Stimulated activated CD4-positive, alpha-beta T cell treated with anti-CD3 and anti-CD28 coated beads, Interleukin-1b, Interleukin-23, amount 100 ng/mL, for 48 hours (primary cell): ENCODE measurements at places on chromosomes 16 and 17.

DNA sequence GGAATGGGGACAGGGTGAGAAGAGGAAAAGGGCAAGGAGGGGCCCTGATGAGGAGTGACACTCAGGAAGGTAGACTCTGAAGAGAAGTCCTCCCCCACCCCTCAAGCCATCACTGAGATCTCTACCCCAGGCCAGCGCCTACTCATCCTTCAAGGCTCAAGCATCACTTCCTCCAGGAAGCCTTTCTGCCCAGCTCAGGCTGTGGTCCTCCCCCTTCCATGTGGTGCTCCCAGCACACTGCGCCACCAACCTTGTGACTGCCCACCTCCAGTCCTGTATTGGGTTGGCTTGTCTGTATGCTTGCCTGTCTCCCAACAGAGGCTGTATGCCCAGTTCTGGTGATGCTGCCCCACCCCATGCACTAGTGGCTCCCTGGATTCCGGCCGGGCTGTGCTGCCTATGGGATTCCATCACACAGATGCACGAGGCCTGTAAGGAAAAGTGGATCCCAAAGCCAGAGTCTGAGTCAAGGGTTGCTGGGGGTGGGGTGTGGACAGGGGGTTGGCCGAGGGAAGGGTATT lies 19.8 kb upstream of the ZFP90 start:
- DNase-seq = no peak

DNA sequence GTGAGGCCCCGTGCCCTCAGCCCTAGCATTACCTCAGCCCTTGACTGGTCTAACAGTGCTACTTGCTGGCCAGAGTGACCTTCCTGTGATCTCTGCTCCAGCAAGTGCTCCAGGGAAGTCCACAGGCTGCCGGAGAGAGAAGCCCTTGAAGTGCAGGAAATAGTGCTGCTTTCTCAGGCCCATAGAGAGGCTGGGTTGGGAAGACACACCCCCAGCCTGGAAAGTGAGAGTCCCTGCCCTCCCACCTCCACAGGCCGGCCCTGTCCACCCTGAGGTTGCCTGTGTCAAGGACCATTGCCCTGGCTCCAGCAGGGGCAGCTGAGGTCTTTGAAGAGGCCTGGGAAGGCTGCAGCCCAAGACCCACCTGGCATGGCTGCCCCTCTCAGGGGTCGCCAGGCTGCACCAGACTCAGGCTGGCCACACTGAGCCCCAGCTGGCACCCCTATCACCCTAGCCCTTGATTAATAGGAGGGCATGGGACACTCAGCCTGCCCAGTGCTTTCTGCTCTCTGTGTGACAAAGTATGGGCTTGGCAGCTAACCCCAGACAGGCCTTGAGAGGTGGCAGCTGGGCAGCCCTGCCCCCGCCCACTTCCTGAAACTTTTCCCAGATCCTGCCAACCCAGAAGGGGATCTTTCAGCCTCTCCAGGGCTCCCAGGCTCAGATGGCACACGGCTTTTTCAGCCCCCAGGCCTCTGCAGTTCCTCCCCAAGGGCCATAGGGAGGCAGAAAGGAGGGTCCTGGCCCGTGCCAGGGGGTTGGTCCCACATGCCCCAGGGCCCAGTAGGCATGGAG lies 21.7 kb downstream of the ATP6V0D1 start:
- no peak for DNase-seq

- no peak for DNase-seq
These were observed 105.4 kb upstream of the RBFOX1 start for GRCh38 chr16:7227229-7227721.

GRCh38 chr17:82861393-82861775 lies 21.6 kb upstream of the ZNF750 start:
- DNase-seq = no peak

DNA sequence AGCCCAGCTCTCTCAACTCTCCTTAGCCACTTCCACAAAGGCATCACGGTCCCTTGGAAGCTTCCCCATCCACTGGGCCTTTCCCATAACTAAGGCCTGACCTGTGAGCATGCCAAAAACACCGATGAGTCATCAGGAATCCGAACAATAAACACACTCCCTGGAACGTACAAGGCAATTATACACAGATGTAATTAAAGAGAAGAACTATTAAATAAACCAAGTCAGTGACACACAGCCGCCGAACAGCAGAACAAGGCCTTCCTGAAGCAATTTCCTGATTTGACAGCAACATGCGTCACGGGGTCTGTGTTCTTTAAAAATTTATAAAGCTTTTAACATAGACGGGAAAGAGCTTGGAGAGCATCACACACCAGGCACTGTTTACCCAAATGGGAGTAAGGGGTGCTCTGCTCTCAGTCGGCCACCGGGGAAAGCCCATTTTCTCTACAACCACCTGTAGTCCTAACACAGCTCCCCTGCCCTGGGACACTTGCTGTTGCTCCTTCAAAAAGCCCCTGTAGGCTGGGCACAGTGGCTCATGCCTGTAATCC lies 29.4 kb downstream of the COG7 start:
- DNase-seq = no peak

GRCh38 chr17:37824534-37825485 lies 80.0 kb upstream of the HNF1B start:
- DNase-seq = no peak

GRCh38 chr16:88535857-88536222 lies 34.4 kb upstream of the ZC3H18 start:
- no peak for DNase-seq

GRCh38 chr16:2317231-2318020 lies 23.1 kb downstream of the ABCA3 start:
- DNase-seq = no peak

- DNase-seq = no peak
These were observed 256.5 kb upstream of the TNRC6C start for GRCh38 chr17:77701996-77702395.

GRCh38 chr16:79469999-79470398 lies 130.5 kb downstream of the MAF start:
- no peak for DNase-seq

DNA sequence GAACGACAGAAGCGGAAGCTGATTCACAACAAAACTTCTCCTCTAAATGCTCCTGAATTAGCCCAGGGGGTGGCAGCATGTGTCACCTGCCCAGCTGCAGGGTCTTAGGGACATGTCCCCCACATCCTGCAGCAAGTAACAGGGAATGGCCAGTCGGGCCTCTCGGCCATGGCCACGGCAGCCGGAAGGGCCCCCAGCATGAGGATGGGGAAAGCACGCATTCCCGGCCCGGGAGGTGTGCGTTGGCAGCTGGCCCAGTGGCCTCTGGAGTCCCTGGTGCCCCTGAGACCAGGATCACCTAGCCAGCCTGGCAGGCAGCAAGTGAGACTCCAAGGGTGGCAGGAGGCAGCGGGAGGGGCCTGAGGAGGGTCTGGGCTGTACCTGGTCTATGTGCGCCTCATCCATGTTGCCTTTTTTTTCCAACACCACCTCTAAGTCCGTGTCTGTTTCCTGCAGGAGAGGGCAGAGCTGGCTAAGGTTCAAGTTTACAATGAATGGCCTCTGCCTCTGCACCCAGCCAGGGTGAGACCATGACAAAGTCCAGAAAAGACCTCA lies 7.0 kb downstream of the KNOP1 start:
- DNase-seq = no peak

DNA sequence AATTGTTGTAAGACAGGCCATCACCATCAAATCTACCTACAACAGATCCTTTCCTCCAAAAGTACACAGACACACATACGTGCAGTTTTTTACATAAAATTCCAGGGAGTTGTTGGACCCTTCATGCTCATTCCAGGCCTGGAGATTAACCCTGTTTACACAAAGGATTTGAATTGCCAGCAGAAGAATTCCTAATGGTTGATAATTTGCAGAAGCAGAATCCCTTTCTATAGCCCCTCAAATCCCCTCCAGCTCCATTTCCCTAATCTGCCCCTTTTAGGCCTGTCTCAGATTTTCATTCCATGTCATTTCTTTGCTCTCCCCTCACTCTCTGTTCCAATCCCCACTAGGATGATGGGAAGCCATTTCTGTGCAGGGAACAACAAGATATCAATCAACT lies 102.9 kb upstream of the TOX3 start:
- DNase-seq = no peak

DNA sequence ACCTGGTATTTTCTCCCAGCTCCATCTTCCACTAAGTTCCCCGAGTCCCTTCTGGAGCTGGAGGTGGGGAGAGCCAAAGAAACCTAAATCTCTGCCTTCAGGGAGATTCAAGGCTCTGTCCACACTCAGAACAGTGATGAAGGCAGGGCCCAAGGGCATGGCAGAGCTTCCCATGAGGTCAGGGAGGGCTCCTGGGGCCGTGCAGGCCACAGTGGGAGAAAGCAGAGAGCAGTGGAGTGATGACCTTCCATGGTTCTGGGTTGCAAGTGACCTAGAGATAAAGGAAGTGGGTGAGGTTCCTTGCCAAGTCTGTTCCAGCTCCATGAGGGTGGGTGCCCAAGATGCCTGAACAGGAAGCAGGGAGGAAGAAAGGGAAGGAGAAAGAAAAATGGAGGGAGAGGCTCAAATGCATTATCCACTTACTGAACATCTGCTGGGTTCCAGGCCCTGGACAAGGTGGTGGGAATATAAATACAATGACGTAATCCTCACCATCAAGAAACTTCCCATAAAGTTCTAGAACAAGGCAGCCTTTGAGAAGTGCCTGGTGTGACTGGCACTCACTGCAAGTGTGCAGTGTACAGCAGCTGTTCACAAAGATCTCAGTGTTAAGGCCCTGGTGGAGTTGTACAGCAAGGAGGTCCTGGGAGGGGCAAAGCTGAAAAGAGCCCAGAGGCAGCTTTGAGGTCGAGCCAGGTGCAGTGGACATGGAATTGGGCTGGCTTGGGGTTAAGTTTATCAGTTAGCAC lies 13.3 kb downstream of the TBKBP1 start:
- no peak for DNase-seq

DNA sequence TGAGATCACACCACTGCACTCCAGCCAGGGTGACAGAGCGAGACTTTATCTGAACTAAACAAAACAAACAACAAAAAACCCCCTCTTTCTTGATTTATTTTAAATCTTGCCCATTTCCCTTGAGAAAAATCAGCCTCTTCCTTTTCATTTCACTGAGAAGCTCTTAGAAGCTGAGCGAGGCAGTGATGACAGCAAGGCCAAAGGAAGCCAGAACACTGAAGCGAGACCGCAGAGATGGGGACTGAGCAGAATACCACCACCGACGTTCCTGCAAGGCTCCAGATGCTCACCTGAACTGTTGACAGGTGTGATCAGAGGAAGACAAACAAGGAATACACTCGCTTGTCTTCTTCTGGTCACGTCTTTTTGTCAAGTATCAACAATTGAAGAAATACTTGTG lies 30.5 kb upstream of the IRF8 start:
- DNase-seq = no peak

GRCh38 chr16:70653809-70654771 lies 7.7 kb downstream of the IL34 start:
- DNase-seq = peak; percentile 80

- no peak for DNase-seq
These were observed 12.5 kb downstream of the NOB1 start for GRCh38 chr16:69741951-69742904.

GRCh38 chr16:49459953-49460735 lies 86.5 kb downstream of the C16orf78 start:
- DNase-seq = no peak

GRCh38 chr17:75265614-75266315 lies 4.1 kb downstream of the MRPS7 start:
- DNase-seq = no peak

GRCh38 chr17:79028496-79029326 lies 4.7 kb downstream of the C1QTNF1 start:
- DNase-seq = no peak

GRCh38 chr16:26240807-26241206 lies 549.0 kb downstream of the HS3ST4 start:
- no peak for DNase-seq

- DNase-seq = peak; percentile 28
These were observed 22.0 kb downstream of the KPNA2 start for GRCh38 chr17:68057531-68057952.

- DNase-seq = no peak
These were observed 550.5 kb downstream of the MAF start for GRCh38 chr16:79050063-79050462.

DNA sequence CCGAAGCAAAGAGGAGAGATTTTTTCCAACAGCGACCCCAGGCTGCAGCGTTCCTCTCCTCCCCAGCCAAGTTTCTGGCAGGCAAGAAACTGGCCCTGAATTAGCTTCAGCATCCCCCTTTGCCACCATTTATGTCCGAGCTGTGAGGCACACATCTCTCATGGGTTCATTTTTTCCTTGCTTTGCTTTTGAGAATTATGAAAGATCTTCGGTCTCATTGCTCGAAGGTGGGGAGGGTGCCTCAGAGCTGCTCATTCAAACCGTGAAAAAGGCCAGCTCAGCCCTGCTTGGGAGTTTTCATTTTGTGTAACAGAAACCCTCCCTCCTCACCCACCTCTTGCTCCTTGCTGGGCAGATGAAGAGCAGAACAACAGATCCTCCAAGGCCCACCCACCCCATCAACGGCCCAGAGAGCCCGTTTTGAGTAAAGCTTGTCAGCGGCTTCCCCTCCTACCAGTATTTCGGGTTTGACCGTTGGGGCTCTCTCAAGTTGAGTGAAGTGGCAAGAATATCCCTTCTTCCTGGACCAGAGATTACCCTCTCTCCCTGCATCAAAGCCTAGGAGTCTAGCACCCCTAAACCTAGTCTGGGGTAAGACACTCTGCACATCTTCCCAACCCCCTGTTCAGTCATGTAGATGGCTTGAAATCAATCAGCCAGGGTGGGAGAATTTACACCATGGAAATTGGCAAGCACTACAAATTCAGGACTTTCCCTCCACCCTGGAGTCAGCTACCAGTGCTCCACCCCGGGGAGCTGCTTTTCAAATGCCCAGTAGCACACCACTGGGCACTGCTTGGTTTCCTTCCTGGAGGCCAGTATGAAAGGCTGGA lies 1.8 kb downstream of the CCR7 start:
- peak; percentile 86 for DNase-seq

DNA sequence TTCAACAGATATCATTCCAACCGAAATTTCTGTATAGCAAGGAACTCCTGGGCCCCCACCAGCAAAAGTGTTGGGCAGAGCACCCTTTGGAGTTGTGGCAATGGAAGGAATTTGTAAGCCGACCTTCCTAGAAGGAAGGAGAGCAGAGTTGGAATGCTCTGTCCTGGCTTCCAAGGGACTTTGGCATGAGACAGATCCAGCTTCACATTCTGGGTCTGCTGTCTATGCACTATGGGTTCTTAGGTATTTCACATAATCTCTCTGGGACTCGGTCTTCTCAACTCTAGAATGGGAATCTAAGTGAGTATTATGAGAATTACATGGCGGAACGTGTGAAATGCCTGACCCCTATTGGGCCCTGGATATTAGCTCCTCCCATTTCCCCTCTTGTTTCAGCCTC lies 63.2 kb upstream of the MARCHF10 start:
- DNase-seq = no peak

GRCh38 chr17:44829523-44830358 lies at the start of gene GJC1:
Gene GJC1, minus strand, starts transcription at chr17:44830287. Its CDS starts 24,470 bp downstream, at chr17:44805817.
- DNase-seq = no peak

GRCh38 chr17:41868568-41868967 lies 3.3 kb upstream of the KLHL11 start:
- no peak for DNase-seq

- DNase-seq = no peak
These were observed 198.4 kb upstream of the C17orf78 start for GRCh38 chr17:37177254-37177870.
